ENCODE measurements at places on chromosomes 3 and 15.

GRCh38 chr3:185630182-185630622 is 44.1 kb downstream of the SENP2 start:
- no peaks in the 10 kb centered on the region for H3K36me3 ChIP-seq
- peak; percentile 56 for DNase-seq
- peak overlapping the region; percentile 41 for H3K27ac ChIP-seq
- H3K4me3 ChIP-seq, result no peak overlapping the region

DNA sequence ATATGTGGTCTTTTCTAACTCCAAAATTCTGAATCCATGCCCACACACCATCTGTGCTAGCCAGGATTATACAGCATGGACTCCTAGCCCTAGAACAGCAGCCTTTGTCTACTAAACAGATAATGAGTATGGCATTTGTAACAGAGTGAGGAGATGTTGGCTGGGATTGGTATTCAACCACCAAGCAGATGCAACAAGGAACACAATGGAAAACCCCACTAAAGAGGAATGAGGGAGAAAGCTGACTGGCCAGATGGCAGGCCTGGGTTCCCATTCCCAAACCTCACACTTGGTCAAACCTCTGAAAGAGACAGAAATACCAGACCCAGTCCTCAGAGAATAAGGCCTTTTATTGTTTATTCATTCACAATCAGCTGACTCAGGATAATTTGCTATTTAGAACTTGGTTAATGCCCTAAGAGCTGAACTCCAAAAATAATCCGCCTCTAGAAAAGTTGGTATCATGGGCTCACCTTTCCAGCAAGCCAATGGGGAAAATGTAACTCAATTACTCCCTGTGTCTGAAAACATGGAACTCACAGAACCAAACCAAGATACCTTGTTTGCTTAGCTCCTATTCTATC is 145.6 kb downstream of the LRRC3B start:
- H3K36me3 ChIP-seq, result no peaks in the 10 kb centered on the region
- H3K4me3 ChIP-seq, result no peak overlapping the region
- H3K27me3 ChIP-seq, result no peaks in the 10 kb centered on the region
- H3K27ac ChIP-seq, result no peak overlapping the region

DNA sequence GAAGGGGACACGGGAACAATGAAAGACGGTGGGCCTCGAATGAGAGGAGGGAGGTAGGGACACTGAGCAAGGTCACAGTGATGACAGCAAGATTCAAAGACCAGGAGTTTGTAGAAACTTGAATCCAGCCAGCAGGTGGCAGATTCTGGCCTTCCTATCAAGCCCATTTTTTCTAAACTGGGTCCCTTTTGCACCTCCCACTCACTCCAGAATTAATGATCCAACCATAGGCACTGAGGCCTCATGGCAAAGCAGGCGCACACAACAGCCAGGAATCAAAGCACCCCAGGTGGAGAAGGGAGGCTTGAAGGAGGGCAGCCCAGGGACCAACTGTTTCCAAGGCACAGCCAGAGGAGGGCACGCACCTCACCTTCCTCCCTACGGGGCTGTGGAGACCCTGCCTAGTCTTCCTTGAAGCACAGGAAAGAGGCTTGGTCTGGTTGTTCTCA is 90.2 kb downstream of the ANP32A start:
- H3K4me3 ChIP-seq, result no peak overlapping the region
- no peak overlapping the region for H3K27ac ChIP-seq
- H3K27me3 ChIP-seq, result no peaks in the 10 kb centered on the region
- H3K36me3 ChIP-seq, result no peaks in the 10 kb centered on the region
- peak; percentile 58 for DNase-seq

DNA sequence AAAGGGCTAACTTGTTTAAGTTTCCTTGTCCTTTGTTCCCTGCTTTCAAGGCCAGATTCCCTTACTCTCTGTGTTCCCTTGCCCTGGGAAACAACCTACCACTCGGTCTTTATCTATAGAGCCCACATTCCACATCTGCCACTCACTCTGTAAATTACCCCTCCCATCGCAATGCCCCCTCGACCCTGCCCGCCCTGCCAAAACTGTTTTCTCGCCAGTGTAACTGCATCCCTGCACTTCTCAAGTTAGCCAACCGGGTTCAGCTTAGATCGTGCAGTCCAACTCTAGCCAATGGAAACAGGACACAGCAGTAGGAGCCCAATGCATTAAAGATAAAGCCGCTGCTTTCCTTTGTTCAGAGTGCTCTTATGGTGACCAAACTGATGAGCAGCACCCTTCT is 263.6 kb downstream of the TBL1XR1 start:
- no peaks in the 10 kb centered on the region for H3K36me3 ChIP-seq
- no peak overlapping the region for H3K27ac ChIP-seq
- no peaks in the 10 kb centered on the region for H3K4me1 ChIP-seq
- no peak overlapping the region for H3K4me3 ChIP-seq
- DNase-seq, result no peak
- no peaks in the 10 kb centered on the region for H3K27me3 ChIP-seq

- no peak overlapping the region for H3K4me3 ChIP-seq
- H3K27me3 ChIP-seq, result no peaks in the 10 kb centered on the region
- H3K4me1 ChIP-seq, result no peaks in the 10 kb centered on the region
- no peak for DNase-seq
- H3K27ac ChIP-seq, result no peak overlapping the region
Observed at GRCh38 chr3:140052771-140053702, 118.1 kb downstream of the CLSTN2 start.

DNA sequence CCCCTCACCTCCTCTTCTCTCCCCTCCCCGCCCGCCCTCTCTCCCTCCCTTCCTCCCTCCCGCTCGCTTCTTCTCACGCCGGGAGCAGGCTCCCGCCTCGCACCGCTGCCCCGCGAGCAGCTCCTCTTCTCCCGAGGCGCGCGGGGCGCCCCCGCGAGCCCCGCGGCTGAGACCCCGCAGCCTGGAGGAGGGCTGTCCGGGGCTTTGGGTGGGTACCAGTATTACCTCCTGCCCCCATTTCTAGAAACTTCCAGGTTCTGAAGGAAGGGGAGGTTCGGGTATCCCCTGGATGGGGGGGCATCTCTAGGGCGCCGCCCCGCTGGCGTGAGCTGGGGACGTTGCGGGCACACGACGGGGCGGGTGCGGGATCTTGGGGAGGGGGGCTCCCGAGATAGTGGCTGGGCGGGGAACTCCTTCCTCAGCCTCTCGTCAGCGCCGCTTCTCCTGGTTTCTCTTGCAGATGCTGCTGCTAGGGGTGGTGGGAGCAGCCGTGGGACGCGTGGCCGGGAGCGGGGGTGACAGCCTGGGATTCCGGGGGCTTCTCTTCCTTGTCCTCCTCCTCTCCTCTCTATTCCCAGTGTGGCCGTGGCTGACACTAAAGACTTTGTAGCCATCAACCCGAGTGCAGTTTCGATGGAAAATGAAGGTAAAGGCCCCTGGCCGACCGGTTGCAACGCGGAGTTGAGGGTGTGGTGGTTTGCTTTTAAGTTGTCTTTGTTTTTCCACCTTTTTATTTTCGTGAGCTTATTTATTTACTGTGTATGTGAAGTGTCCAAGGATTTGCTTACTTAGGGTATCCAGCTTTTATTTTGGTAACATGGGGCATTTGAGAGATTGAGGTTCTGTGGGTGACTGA is 474 bp downstream of the ATP2C1 start:
- peak overlapping the region; percentile 96 for H3K4me3 ChIP-seq
- DNase-seq, result peak; percentile 69
- H3K36me3 ChIP-seq, result no peaks in the 10 kb centered on the region
- peak overlapping the region; percentile 89 for H3K27ac ChIP-seq
- no peaks in the 10 kb centered on the region for H3K27me3 ChIP-seq
- no peaks in the 10 kb centered on the region for H3K4me1 ChIP-seq

DNA sequence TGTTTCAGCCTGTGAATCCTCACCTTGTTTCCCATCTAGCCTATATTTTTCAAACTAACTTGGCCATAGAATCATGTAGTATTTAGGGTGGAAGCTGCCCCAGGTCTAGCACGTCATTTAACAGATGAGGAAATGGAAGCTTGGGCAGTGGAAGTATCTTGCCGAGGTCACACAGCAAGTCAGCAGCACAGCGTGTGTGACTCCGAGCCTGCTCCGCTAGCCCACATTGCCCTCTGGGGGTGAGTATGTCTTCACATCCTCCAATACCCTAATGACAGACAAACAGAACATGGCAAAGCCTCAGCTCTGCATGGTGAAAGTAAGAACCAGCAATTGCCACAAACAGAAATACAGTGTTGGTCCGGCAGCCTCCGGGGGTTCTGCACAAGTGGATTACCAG is 2.2 kb upstream of the CCR5 start:
- no peaks in the 10 kb centered on the region for H3K36me3 ChIP-seq
- DNase-seq, result peak; percentile 91
- no peaks in the 10 kb centered on the region for H3K4me1 ChIP-seq
- H3K27ac ChIP-seq, result peak overlapping the region; percentile 53
- H3K4me3 ChIP-seq, result no peak overlapping the region
- no peaks in the 10 kb centered on the region for H3K27me3 ChIP-seq

DNA sequence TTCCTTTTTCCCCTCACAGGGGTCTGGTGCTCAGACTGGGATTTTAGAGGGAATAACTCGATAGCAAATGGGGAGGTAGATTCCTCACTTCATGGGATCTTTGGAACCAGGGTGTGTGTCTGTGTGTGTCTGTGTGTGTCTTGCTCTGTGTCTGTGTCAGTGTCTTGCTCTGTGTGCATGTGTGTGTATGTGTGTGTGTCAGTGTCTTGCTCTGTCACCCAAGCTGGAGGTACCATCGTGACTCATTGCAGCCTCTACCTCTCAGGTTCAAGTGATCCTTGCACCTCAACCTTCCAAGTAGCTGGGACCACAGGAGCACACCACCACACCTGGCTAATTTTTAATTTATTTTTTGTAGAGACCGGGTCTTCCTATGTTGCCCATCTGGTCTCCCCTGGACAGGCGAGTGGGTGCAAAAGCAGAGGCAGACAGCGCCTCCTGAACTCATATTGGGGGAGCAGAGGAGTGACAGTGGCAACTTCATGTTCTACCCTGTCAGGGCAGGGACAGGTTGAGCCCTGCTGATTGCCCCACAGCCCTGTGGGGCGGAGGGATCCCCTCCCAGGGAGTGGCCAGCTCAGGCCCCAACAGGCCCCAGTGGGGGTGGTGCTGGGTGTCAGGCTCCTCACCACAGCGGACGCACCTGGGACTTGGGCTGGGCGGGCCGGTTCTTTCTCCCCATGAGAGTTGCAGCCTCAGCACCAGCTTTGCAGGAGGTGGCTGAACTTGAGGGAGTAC is 10.4 kb upstream of the SEMA4B start:
- peak overlapping the region; percentile 90 for H3K27ac ChIP-seq
- H3K4me3 ChIP-seq, result peak overlapping the region; percentile 24
- no peaks in the 10 kb centered on the region for H3K27me3 ChIP-seq

- no peak overlapping the region for H3K27ac ChIP-seq
- H3K4me3 ChIP-seq, result no peak overlapping the region
- no peaks in the 10 kb centered on the region for H3K27me3 ChIP-seq
- no peak for DNase-seq
- H3K36me3 ChIP-seq, result no peaks in the 10 kb centered on the region
Observed at GRCh38 chr3:20141851-20142250, 44.2 kb downstream of the SGO1 start.

DNA sequence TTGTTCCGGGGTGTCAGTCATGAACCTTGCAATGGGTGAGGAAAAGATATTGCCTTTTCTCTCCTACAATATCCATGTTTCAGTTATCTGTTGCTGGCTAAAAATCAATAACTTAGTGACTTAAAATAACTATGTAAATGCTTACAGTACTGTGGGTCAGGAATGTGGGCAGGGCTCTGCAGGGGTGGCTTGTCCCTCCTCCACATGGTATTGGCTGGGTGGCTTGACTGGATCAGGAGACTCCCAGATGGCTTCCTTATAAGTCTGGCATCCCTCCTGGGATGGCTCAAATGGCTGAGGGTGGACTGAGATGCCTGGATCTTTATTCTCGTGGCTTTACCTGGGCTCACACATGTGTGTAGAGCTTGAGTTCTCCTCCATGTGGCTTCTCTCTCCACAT is 47.5 kb downstream of the GTPBP8 start:
- H3K4me3 ChIP-seq, result no peak overlapping the region
- H3K4me1 ChIP-seq, result no peaks in the 10 kb centered on the region
- no peak for DNase-seq
- no peaks in the 10 kb centered on the region for H3K27me3 ChIP-seq
- H3K27ac ChIP-seq, result no peak overlapping the region

DNA sequence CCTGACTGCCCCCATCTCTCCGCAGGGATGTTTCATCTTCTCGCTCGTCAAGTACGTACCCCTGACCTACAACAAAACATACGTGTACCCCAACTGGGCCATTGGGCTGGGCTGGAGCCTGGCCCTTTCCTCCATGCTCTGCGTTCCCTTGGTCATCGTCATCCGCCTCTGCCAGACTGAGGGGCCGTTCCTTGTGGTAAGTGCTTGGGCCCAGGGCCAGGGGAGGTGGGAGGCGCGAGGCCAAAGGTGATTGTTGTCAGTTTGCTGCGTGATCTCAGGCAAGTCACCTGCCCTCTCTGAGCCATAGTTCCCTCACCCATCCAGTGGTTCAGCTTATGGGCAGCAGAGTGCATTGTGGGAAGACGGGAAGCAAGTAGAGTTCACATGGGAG is 58.5 kb downstream of the GRIP2 start:
- no peaks in the 10 kb centered on the region for H3K4me1 ChIP-seq
- no peak overlapping the region for H3K27ac ChIP-seq
- H3K36me3 ChIP-seq, result peaks cover 95% of the 10 kb centered on the region
- no peaks in the 10 kb centered on the region for H3K27me3 ChIP-seq

DNA sequence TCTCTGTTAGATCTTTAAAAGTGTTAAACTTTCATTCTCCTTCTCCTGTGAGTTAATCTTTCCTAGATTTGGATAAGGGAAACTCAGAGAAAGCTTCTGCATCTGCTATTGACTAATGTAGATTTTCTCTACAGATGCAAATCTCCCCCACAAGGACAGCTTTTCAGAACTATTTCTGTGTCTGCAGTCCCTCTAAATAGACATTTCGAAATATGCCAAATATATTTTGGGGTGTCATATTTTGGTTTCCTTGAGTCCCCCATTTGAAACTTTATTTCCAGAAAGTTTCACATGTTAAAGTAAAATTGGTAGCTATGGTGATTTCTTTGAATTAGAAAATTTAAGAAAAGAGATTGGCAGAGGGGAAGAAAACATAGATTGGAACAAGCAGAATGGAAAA is 852.3 kb upstream of the ALCAM start:
- DNase-seq, result no peak
- H3K27ac ChIP-seq, result no peak overlapping the region
- no peaks in the 10 kb centered on the region for H3K36me3 ChIP-seq
- H3K4me3 ChIP-seq, result no peak overlapping the region

DNA sequence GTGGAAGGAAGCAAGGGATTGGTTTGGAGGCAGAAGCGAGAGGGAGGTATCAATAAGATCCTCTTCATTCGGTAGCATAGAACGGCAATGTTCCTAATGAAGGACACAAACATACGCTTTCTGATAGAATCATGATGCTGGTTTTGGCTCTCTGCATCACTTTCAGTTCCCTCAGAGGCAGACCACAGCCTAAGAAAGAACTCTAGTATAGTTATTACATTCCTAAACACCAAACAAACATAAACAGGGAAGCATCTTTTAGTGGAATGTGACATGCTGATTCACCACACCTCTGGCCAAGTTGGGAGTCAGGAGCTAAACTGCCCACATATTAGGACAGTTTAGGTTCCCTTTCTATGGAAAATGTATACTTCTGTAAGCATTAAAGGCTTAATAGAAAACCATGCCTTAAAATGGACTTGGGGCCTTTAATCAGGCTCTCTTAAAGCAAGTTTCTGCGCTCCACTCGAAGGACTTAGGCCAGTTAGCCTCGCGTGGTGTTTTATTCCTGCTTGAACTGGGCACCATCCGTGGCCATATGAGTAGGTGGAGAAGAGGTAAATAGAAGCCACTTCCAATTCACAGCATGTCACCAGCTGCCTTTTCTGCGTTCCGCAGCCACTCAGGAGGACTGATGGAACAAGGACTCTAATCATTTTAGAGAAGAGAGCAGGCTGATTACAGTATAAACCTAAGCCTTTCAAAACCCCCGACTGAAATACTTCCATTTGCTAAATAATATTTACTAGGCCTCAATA is 53.7 kb downstream of the CD47 start:
- H3K36me3 ChIP-seq, result no peaks in the 10 kb centered on the region
- no peak overlapping the region for H3K27ac ChIP-seq
- H3K27me3 ChIP-seq, result no peaks in the 10 kb centered on the region
- no peak overlapping the region for H3K4me3 ChIP-seq
- no peak for DNase-seq
